ENCODE measurements at places on chromosomes 6 and 20. TPM values are rescaled to one million over a fixed set of nuclear protein-coding genes. Genes with fewer than 3 reads are reported as not detected.

The BFSP1 gene
- 5.5 TPM for total RNA-seq

The FOXA2 gene
- total RNA-seq: not detected

The PAQR8 gene
- 9.9 TPM for total RNA-seq

The SYCP2 gene
- 0.79 TPM for total RNA-seq

The SIRPG gene
- not detected for total RNA-seq

The SLC22A2 gene
- total RNA-seq: not detected

The ARMH2 gene
- not detected for total RNA-seq

The RNASET2 gene
- 33.3 TPM for total RNA-seq

The C6orf132 gene
- 0.30 TPM for total RNA-seq

The MYCT1 gene
- 0.37 TPM for total RNA-seq

The MYT1 gene
- total RNA-seq: not detected

The PSORS1C1 gene
- 0.15 TPM for total RNA-seq

The BHLHE23 gene
- total RNA-seq: not detected

The HTR1E gene
- total RNA-seq: not detected

The OR2B6 gene
- total RNA-seq: 0.27 TPM

The PHACTR3 gene
- total RNA-seq: not detected

The CFAP61 gene
- not detected for total RNA-seq

The BMP6 gene
- not detected for total RNA-seq

The GNAS-AS1 gene
- 1.0 TPM for total RNA-seq

The RSPH9 gene
- 0.69 TPM for total RNA-seq

The MTO1 gene
- 14.4 TPM for total RNA-seq

The TFAP2C gene
- 7.5 TPM for total RNA-seq

The IL17F gene
- total RNA-seq: not detected

The TUBB2B gene
- 60.1 TPM for total RNA-seq

The LY6G5C gene
- 2.5 TPM for total RNA-seq
